Sigmoid colon (tissue), 7 donors: ENCODE measurements at places on chromosomes 2 and 18. TPM values are rescaled to one million over a fixed set of nuclear protein-coding genes. Genes with fewer than 3 reads are reported as not detected.

DNA sequence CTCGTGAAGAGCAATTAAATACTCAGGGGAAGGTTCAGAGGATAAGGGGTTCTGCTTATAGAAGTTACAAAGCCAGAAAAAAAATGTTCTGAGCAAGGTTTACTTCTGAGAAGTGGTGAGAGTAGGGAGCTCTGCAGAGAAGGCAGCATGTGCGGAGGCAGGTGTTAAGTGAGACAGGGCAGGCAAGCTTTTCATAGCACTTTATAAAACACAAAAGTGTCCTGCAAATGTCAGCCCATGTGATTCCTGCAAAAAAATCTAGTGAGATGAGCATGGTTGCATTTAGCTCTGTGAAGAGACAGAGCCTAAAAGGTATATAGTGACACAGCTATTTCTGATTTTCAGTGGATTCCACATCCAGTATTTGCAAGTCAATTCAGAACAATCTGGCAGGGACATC is 223.8 kb upstream of the SYT4 start:
- no peak for DNase-seq
- H3K4me3 ChIP-seq, result no peak overlapping the region
- H3K27ac ChIP-seq, result no peak overlapping the region
- no peaks in the 10 kb centered on the region for H3K4me1 ChIP-seq

CLIP4 gene
- 77.5 TPM for total RNA-seq

CHRNG gene
- not detected for total RNA-seq

DNA sequence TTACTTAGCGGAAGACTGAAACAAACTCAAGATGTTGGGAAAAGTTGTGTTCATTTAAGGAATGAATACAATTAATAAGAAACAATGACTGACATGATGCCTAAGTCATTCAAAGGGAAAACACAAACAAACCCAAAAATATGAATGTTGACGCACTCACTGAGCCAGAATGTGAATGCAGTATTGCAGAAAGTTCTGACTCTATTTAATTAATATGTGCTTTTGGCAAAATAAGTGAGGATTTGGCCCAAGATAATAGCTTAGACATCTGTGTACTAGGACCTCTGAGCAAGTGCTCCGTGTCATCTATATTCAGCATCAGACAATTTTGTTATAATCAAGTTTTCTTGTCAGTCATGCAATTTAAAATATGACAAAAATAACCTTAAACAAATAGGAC is 1138.8 kb upstream of the NXPH2 start:
- DNase-seq, result no peak
- no peaks in the 10 kb centered on the region for H3K4me1 ChIP-seq
- no peaks in the 10 kb centered on the region for H3K27me3 ChIP-seq
- no peak overlapping the region for H3K27ac ChIP-seq
- H3K36me3 ChIP-seq, result no peaks in the 10 kb centered on the region

GRCh38 chr18:70672581-70672980 is 383.7 kb downstream of the SOCS6 start:
- no peaks in the 10 kb centered on the region for H3K4me1 ChIP-seq
- no peaks in the 10 kb centered on the region for H3K27me3 ChIP-seq
- H3K4me3 ChIP-seq, result no peak overlapping the region
- DNase-seq, result no peak
- no peak overlapping the region for H3K27ac ChIP-seq

CNOT9 gene
- 36.2 TPM for total RNA-seq

DNA sequence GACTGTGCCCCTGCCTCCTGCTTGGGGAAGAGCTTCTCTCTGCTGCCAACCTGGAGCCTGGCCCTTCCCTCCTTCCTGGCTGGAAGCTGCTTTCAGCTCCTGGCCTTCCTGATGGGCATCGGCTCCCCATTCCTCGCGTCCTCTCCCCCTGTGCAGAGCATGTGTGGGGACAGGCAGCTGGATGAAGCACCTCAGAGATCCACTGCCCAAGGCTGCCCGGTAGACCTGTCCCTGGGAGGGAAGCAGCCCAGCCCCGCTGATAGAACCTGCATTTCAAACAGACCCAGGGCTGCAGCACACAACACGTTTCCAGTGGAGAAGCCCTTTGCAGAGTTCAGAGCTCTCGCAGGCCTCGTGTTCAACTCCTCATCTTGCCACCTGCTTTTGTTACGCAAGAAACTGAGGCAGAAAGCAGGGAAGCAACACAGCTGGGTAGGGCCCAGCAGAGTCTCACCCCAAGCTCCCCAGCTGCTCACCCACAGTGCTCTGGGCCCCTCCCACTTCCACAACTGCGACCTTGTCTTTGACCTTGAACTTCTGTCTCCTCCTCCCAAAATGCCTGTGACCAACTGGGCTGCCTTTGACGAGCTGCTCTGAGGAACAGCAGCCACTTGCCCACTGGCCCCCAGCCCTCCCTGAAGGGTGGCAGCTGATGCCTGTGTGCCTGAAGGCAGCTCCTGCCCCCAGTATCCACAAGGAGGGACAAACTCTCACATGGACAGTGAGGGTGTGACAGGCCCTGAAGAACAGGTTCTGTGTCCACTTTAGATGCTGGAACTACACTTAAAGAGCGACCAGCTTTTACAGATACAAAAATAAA is 65.5 kb downstream of the PARD6G start:
- no peaks in the 10 kb centered on the region for H3K27me3 ChIP-seq
- H3K4me3 ChIP-seq, result no peak overlapping the region
- DNase-seq, result no peak
- H3K36me3 ChIP-seq, result no peaks in the 10 kb centered on the region
- no peak overlapping the region for H3K27ac ChIP-seq
- H3K4me1 ChIP-seq, result no peaks in the 10 kb centered on the region

SEPTIN10 gene
- total RNA-seq, result 178 TPM

GRCh38 chr2:162074928-162075688 is 1.1 kb upstream of the DPP4 start:
- DNase-seq, result no peak
- no peak overlapping the region for H3K4me3 ChIP-seq
- no peak overlapping the region for H3K27ac ChIP-seq
- no peaks in the 10 kb centered on the region for H3K36me3 ChIP-seq

DNA sequence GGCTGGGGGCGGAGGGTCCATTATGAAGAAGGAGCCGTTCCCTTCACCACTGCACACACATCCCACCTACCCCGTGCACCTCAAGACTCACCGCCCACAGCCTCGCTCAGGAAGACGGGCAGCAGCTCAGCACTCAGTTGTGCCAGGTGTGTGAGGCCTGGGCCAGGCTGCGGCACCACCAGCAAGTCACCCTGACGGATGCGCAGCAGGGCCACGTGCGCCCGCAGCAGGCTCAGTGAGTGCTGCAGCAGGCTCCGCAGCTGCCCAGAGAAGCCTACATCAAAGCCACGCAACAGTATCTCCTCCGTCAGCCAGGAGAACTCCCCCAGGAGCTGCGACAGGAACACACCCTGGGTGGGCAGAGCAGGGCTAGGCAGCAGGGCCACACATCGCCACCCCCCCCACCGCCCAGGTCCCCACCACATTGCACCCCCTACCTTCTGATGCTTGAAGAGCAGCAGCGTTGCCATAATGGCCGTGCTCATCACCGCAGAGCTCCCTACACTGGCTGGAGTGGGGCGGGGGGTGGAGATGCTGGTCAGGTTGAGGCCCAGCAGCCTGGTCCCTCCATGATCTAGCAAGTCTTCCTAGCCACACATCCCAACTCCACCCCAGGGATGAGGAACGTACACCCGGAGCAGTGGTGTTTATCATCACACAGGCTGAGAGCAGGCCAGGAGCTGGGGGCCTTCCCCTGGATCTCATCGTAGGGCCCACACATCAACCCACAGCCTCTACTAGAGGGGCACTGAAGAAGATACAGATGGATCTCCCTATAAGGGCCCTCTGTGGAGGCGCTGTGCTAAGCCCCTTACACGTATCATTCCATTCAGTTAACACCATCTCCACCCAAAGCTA is 10.2 kb downstream of the GPAT2 start:
- no peaks in the 10 kb centered on the region for H3K27me3 ChIP-seq
- H3K36me3 ChIP-seq, result no peaks in the 10 kb centered on the region
- H3K27ac ChIP-seq, result no peak overlapping the region
- DNase-seq, result no peak

GRCh38 chr18:39019989-39020388 is 1454.4 kb upstream of the CELF4 start:
- DNase-seq, result no peak
- H3K4me1 ChIP-seq, result no peaks in the 10 kb centered on the region
- no peaks in the 10 kb centered on the region for H3K36me3 ChIP-seq
- no peaks in the 10 kb centered on the region for H3K27me3 ChIP-seq
- no peak overlapping the region for H3K4me3 ChIP-seq
- H3K27ac ChIP-seq, result no peak overlapping the region

C2orf78 gene
- not detected for total RNA-seq

- DNase-seq, result no peak
- no peaks in the 10 kb centered on the region for H3K27me3 ChIP-seq
- no peaks in the 10 kb centered on the region for H3K4me1 ChIP-seq
- no peaks in the 10 kb centered on the region for H3K36me3 ChIP-seq
Observed at GRCh38 chr18:3180325-3180724, 39.4 kb downstream of the MYOM1 start.

DNA sequence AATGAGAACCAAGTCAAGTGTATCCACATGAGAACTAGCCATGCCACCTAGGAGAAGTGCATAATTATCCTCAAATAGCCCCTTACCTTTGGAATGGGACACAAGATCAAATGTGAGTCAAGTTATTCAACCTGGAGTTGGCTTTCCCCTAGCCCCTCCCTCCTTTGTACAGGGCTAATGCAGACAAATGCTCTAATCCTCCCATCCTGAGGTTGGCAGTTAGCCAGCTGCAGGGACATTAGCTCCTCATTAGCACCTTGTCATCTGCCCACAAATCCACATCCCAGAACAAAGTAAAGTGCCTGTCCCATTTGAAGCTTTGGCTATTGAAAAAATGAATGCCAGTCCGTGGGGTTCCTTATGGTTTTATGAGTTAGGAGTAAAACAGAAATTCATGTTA is 294.1 kb upstream of the FANCL start:
- H3K27ac ChIP-seq, result no peak overlapping the region
- H3K27me3 ChIP-seq, result no peaks in the 10 kb centered on the region
- H3K36me3 ChIP-seq, result no peaks in the 10 kb centered on the region
- no peak for DNase-seq

GRCh38 chr2:71896385-71897136 is 251.1 kb downstream of the CYP26B1 start:
- no peaks in the 10 kb centered on the region for H3K36me3 ChIP-seq
- no peaks in the 10 kb centered on the region for H3K27me3 ChIP-seq
- H3K4me3 ChIP-seq, result no peak overlapping the region
- no peak overlapping the region for H3K27ac ChIP-seq

DNA sequence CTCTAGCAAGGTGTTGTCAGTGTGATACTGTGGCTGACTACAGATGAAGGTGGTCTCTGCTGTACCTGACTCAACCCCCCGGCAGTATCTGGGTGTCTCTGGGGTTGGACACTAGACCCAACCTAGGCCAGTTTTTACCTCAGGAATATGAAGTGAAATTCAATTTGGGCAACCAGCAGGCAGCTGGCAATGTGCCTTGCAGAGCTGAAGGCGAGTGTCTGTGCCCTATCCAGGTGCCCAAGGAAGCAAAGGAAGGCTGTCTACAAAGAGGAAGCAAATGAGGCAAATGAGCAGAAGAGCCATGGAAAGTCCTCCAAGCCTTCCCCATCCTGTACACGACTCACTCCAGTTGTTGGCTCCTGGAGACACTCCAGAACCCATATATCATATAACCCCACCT is 264.6 kb upstream of the AGAP1 start:
- H3K27ac ChIP-seq, result no peak overlapping the region
- no peak for DNase-seq
- no peak overlapping the region for H3K4me3 ChIP-seq
- H3K4me1 ChIP-seq, result no peaks in the 10 kb centered on the region
- no peaks in the 10 kb centered on the region for H3K27me3 ChIP-seq

DNA sequence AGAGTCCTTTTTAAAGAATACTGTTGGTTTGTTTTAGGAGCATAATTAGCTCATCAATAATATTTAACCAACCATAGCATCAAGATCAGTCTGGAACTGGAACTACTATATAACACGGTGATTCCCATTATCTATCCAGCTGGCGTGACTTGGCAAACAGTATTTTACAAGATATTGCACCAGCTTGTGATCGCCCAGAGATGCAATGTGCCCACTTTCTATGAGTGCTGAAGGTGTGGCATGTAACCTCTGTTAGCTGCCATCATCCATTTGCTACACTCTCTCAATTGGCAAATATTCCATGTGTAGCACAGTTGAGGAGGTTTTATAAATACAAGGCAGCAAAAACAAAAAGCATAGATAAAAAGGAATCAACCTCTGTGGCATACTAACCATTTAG is 64.9 kb downstream of the FIGN start:
- no peak for DNase-seq
- peaks cover 12% of the 10 kb centered on the region for H3K4me1 ChIP-seq
- H3K27me3 ChIP-seq, result no peaks in the 10 kb centered on the region
- no peaks in the 10 kb centered on the region for H3K36me3 ChIP-seq

CNGA3 gene
- total RNA-seq, result 4.3 TPM
